ENCODE measurements at places on chromosomes 12 and 14. TPM values are rescaled to one million over a fixed set of nuclear protein-coding genes. Genes with fewer than 3 reads are reported as not detected.

IFNG-AS1 gene
- total RNA-seq: not detected

CD9 gene
- 351 TPM for total RNA-seq

B4GALNT3 gene
- total RNA-seq: 5.1 TPM

OR4E1 gene
- total RNA-seq: not detected

GRIP1 gene
- total RNA-seq: 19.3 TPM

RDH5 gene
- total RNA-seq: 4.4 TPM

KRT3 gene
- not detected for total RNA-seq

LMNTD1 gene
- 1.2 TPM for total RNA-seq

CLEC2A gene
- not detected for total RNA-seq

POTEG gene
- total RNA-seq: not detected

MFAP5 gene
- 7.5 TPM for total RNA-seq

HSP90AA1 gene
- total RNA-seq: 310 TPM

SYT10 gene
- under 0.01 TPM for total RNA-seq

ACOT6 gene
- total RNA-seq: not detected

TAS2R20 gene
- total RNA-seq: 5.7 TPM

KRT79 gene
- not detected for total RNA-seq

GPR137C gene
- total RNA-seq: 0.64 TPM

CDH24 gene
- total RNA-seq: 5.5 TPM

CD69 gene
- not detected for total RNA-seq

SLC7A8 gene
- 25.3 TPM for total RNA-seq

CLEC4A gene
- total RNA-seq: not detected

DAO gene
- total RNA-seq: not detected
